ENCODE measurements at places on chromosomes 16 and 17.
A peak's percentile ranks its signal among the peaks of the same experiment; 100 is the strongest.

DNA sequence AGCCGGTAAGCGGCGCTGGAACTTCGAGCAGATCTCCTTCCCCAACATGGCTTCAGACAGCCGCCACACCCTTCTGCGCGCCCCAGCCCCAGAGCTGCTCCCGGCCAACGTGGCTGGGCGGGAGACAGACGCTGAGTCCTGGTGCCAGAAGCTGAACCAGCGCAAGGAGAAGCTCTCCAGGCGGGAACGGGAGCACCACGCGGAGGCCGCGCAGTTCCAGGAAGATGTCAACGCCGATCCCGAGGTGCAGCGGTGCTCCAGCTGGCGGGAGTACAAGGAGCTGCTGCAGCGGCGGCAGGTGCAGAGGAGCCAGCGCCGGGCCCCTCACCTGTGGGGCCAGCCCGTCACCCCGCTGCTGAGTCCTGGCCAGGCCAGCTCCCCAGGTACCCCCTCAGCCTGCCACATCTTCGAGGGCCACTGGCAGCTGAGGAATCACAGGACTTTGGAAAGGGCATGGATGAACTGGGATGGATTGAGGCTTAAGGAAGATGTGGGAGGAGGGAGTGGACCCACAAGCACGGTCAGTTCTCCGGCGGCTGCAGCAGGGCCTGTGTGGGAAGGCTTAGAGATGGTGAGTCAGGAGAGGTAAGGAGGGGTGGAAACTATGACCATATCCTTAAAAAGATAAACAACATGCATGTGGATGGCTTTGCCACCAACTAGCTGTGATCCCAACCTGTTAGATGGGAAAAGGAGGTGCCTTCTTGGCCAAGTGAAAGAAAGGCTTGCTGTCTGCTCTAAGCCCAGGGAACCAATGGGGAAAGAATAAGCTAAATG, 3.4 kb upstream of the LLGL2 start:
- DNase-seq, result no peak

DNA sequence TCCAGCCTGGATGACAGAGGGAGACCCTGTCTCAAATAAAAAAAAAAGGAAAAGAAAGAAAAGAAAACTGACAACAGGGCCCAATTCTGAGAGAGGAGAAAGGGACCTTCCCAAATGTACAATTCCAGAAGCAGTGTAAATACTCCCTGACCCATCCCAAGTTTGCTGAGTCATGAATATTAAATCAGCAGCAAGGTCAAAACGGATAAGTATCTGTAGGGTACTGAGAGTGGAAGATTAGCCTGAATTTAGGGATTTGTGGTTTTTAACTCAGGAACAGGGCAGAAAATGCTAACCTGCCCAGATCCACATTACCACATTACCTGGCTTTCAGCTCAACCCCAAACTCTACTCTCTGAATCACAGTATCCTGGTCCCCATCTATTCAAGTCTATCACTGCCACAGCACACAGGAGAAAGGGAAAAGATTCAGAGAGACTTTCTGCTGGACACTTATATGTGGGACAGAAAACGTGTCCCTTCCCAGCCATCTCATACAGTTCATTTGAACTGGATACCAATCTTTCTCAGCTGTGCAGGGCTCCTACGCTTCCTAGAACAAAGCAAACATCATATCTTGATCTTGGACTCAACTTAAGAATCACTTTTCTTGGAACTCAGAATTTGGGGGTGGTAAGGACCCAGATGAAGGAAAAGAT, 2.9 kb downstream of the FXR2 start:
- no peak for DNase-seq

- no peak for DNase-seq
Measured at GRCh38 chr16:70610273-70611223, 35.8 kb upstream of the IL34 start.

DNA sequence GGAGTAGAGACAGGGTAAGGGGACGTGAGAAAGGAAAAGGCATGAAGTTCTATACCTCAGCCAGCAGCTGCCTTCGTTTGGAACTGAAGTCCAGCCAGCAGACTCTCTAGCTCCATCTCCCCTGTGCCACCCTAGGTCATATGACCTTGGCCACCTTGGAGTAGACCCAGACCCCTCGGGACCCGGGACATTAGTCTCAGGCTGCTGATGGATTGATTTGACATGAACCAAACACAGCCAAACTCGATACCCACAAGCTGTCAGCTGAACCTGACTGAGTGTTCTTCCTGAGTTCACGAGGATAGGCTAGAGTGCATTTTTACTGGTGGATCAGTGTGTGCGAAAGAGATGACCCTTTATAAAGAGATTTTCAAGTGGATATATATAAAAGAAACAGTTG, 68.5 kb downstream of the YPEL2 start:
- DNase-seq, result no peak

- peak; percentile 91 for DNase-seq
Measured at GRCh38 chr17:43020789-43021740, 1.1 kb downstream of the VAT1 start.

- no peak for DNase-seq
Measured at GRCh38 chr17:3635474-3636153, 436 bp downstream of the SHPK start.
